Stimulated activated CD4-positive, alpha-beta T cell treated with anti-CD3 and anti-CD28 coated beads, Interleukin-1b, Interleukin-23, amount 100 ng/mL, for 4 hours (primary cell): ENCODE measurements at places on chromosomes 12 and 14.
A peak's percentile ranks its signal among the peaks of the same experiment; 100 is the strongest.

GRCh38 chr12:132111654-132112304, 32.3 kb downstream of the DDX51 start:
- DNase-seq = no peak

GRCh38 chr12:104604070-104604994, 147.6 kb downstream of the CHST11 start:
- no peak for DNase-seq

DNA sequence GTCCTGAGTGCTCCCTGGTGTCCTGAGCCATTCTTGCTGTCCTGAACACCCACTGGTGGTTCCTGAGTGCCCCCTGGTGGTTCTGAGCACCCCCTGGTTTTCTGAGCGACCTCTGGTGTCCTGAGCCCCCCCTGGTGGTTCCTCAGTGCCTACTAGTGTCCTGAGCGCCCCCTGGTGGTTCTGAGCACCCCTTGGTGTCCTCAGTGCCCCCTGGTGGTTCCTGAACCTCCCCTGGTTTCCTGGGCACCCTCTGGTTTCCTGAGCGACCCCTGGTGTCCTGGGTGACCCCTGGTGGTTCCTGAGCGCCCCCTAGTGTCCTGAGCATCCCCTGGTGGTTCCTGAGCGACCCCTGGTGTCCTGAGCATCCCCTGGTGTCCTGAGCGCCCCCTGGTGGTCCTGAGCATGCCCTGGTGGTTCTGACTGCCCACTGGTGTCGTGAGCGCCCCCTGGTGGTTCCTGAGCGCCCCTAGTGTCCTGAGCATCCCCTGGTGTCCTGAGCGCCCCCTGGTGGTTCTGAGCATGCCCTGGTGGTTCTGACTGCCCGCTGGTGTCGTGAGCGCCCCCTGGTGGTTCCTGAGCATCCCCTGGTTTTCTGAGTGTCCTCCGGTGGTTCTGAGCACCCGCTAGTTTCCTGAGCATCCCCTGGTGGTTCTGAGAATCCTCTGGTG, 473.1 kb downstream of the TMEM121 start:
- peak; percentile 54 for DNase-seq

- DNase-seq = no peak
Observed at GRCh38 chr12:124541322-124541721, 26.1 kb downstream of the NCOR2 start.

- no peak for DNase-seq
Observed at GRCh38 chr14:95122621-95122945, 34.7 kb downstream of the DICER1 start.

GRCh38 chr14:73634011-73634833, 10.6 kb upstream of the DNAL1 start:
- no peak for DNase-seq

- DNase-seq = no peak
Observed at GRCh38 chr14:97177016-97177415, 379.8 kb downstream of the VRK1 start.

DNA sequence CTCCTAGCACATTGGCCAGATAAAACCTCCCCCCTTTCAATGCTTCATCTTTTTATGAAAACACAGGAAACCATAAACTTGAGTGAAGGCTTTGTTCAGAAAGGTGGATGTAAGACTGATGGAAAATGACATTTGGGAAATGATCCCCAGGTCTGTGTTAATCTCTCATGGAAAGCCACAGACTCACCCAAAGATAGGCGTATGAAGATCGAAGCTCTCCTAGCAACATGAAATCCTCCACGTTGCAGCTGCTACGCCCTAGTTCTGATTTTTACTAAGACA, 63.4 kb upstream of the PTGR2 start:
- no peak for DNase-seq

- no peak for DNase-seq
Observed at GRCh38 chr12:100138048-100138802, 4.4 kb downstream of the BLTP3B start.

DNA sequence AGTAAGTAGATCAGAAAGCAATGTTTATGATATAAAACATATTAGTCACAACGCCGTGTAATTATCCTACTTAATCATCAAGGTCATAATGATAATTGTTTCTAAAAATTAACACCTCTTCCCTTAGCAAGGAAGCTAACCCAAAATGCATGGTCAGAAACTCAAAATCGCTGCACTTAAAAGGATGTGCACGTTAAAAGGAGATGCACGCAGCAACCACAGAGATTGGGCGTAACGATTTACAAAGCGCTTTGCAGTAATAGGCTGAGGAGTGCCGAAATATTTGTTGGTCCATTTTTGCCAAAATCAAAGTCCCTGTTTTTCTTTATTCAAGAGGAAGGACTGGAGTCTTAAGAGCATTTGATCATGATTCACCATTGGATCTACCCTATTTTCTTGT, 1077.2 kb downstream of the VRK1 start:
- DNase-seq = no peak

GRCh38 chr12:115135800-115136211, 451.8 kb upstream of the TBX3 start:
- no peak for DNase-seq

DNA sequence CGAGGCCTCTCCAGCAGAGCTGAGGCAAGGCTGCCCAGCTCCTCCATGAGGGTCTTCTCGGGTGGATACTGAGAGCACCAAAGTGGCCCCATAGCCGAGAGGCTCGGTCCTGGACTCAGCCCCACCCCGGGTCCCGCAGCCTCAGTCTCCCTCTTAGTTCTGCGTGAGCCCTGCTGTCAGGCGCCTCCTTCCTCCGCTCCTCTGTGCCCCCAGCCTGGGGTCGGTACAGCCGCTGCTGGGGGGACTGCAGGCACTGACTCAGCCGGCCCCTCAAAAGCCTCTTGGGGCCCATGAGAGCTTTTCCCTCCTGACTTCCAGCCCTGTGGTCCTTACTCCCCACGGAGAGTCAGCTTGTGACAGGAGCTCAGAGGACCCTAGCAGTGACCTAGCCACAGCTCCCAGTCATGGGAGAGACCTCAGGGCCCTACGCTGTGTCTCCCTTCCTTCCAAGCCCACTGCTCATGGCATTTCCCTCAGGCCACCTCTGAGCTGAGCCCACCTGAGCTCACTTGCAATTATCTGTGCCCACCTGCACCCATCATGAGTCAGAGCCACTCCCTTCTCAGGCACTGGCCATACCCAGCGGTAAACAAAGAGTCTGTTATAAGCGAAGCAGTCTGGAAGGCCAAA, 295.0 kb upstream of the RTL1 start:
- no peak for DNase-seq

- DNase-seq = no peak
Observed at GRCh38 chr12:64782191-64782876, 23.1 kb upstream of the GNS start.

GRCh38 chr12:29698756-29699155, 85.0 kb downstream of the TMTC1 start:
- no peak for DNase-seq

DNA sequence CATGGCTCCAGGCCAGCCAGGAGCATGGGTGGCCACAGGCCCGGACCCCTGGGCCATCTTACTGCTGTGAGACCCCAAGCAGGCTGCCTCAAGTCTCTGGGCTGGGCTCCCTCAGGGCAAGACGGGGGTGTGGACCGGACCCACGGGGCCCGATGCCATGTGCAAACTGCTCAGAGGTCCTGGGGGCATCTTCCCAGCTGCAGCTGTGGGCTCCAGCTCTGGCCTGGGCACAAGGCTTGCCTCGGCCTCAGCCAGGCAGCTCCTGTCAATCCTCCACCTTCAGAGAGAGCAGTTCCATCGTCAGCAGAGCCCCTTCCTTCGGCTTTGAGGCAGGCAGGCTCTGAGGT, 12.4 kb upstream of the GPR132 start:
- DNase-seq = no peak

- no peak for DNase-seq
Observed at GRCh38 chr12:3568695-3569094, 77.7 kb downstream of the PRMT8 start.

- DNase-seq = no peak
Observed at GRCh38 chr12:44286821-44287505, 451.1 kb downstream of the TMEM117 start.
